Karpas-422 (cell line): ENCODE measurements at places on chromosomes 1 and 21. TPM values are rescaled to one million over a fixed set of nuclear protein-coding genes. Genes with fewer than 3 reads are reported as not detected.
A peak's percentile ranks its signal among the peaks of the same experiment; 100 is the strongest.

The FCRL1 gene
- 109 and 232 TPM in 2 replicates for total RNA-seq

The CD247 gene
- total RNA-seq, result 41.3 and 56.1 TPM in 2 replicates

The TMPRSS15 gene
- total RNA-seq, result 0.19 TPM in 1 of 2 replicates, not detected in the other

The TRNP1 gene
- total RNA-seq, result not detected in 2 replicates

The WLS gene
- total RNA-seq, result not detected in 2 replicates

The SLC9C2 gene
- not detected in 2 replicates for total RNA-seq

DNA sequence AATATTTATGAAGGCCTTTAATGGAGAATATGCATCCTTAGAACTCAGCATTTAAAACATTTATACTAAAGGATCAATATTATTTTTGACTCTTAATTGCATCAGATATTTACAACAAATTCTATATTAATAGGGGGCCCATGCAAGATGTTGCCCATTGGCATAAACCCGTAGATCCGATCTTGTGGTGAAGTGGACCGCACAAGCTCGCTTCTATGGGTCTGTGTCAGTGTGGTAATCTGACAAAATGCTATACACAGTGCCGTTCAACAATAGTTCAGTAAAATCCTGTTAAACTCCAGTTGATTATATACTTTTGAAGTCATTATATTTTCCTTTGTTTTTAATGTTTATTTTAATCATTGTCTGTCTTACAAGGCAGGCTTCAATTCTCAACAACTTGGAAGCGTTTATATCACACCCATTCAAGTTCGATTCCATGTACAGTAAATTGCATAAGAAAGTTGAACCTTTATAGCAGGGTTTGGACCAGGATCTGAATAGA lies 809.2 kb downstream of the USP25 start:
- no peaks in the 10 kb centered on the region for H3K36me3 ChIP-seq
- no peak overlapping the region for H3K27ac ChIP-seq
- no peak overlapping the region for H3K4me3 ChIP-seq
- no peak for DNase-seq
- no peaks in the 10 kb centered on the region for H3K27me3 ChIP-seq

DNA sequence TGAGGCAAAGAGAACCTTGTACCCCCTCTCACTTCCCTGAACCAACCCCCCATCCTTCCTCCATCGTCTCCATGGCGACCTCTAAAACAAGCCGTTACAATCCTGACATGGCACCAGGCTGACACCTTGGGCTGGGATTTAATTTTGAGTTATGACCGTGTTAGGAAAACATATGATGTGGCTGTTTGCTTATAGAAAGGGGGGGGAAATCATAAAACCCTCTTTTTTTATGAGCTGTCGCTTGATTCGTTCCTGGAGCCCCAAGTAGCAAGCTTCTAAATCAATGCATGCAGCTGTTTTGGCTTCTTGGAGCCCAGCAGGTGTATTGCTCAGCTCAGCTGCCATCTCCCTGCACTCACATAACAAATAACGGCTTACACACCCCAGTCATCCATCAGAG lies 301.2 kb upstream of the SPAG17 start:
- H3K4me1 ChIP-seq, result no peaks in the 10 kb centered on the region
- no peak overlapping the region for H3K27ac ChIP-seq
- no peaks in the 10 kb centered on the region for H3K36me3 ChIP-seq
- no peaks in the 10 kb centered on the region for H3K27me3 ChIP-seq
- H3K4me3 ChIP-seq, result no peak overlapping the region
- DNase-seq, result no peak

GRCh38 chr1:48870596-48870995 lies 93.9 kb upstream of the BEND5 start:
- H3K4me1 ChIP-seq, result peaks cover 6% of the 10 kb centered on the region
- H3K27me3 ChIP-seq, result no peaks in the 10 kb centered on the region
- peak; percentile 61 for DNase-seq
- no peaks in the 10 kb centered on the region for H3K36me3 ChIP-seq
- no peak overlapping the region for H3K27ac ChIP-seq

GRCh38 chr1:239232921-239233320 lies 153.4 kb upstream of the CHRM3 start:
- no peaks in the 10 kb centered on the region for H3K27me3 ChIP-seq
- no peaks in the 10 kb centered on the region for H3K4me1 ChIP-seq
- H3K36me3 ChIP-seq, result no peaks in the 10 kb centered on the region
- no peak for DNase-seq

- H3K4me1 ChIP-seq, result peaks cover 45% of the 10 kb centered on the region
- no peak overlapping the region for H3K27ac ChIP-seq
- H3K36me3 ChIP-seq, result peaks cover 4% of the 10 kb centered on the region; the same call in 1 of the 2 replicates
- no peak overlapping the region for H3K4me3 ChIP-seq
Measured at GRCh38 chr1:88726697-88727096, 42.6 kb downstream of the PKN2 start.

GRCh38 chr1:113459279-113459678 lies 69.0 kb downstream of the MAGI3 start:
- H3K27me3 ChIP-seq, result no peaks in the 10 kb centered on the region
- H3K27ac ChIP-seq, result no peak overlapping the region

- no peak overlapping the region for H3K4me3 ChIP-seq
- H3K36me3 ChIP-seq, result no peaks in the 10 kb centered on the region
- no peak for DNase-seq
- no peaks in the 10 kb centered on the region for H3K4me1 ChIP-seq
- H3K27ac ChIP-seq, result no peak overlapping the region
Measured at GRCh38 chr1:234827656-234828055, 217.7 kb upstream of the IRF2BP2 start.

- H3K27me3 ChIP-seq, result no peaks in the 10 kb centered on the region
- H3K4me3 ChIP-seq, result peak overlapping the region; percentile 91
- no peak for DNase-seq
- H3K36me3 ChIP-seq, result peaks cover 23% of the 10 kb centered on the region; the same call in 1 of the 2 replicates
- H3K4me1 ChIP-seq, result peaks cover 29% of the 10 kb centered on the region
- peak overlapping the region; percentile 50; the same call in 1 of the 2 replicates for H3K27ac ChIP-seq
Measured at GRCh38 chr1:85274969-85275453, 1.4 kb downstream of the BCL10 start.

GRCh38 chr1:203619091-203619780 lies 7.4 kb upstream of the ATP2B4 start:
- no peaks in the 10 kb centered on the region for H3K4me1 ChIP-seq
- peak; percentile 32 for DNase-seq
- no peaks in the 10 kb centered on the region for H3K27me3 ChIP-seq
- no peak overlapping the region for H3K4me3 ChIP-seq
- no peak overlapping the region for H3K27ac ChIP-seq

- no peaks in the 10 kb centered on the region for H3K27me3 ChIP-seq
- peaks cover 61% of the 10 kb centered on the region for H3K4me1 ChIP-seq
- H3K27ac ChIP-seq, result peak within 1 kb of the TSS; percentile 67
- peak; percentile 88 for DNase-seq
- peak within 1 kb of the TSS; percentile 83 for H3K4me3 ChIP-seq
Measured at GRCh38 chr1:197775282-197776262, at the start of gene DENND1B. TSS of gene DENND1B (minus strand) at chr1:197775480. CDS start at chr1:197775155, 325 bp downstream.

DNA sequence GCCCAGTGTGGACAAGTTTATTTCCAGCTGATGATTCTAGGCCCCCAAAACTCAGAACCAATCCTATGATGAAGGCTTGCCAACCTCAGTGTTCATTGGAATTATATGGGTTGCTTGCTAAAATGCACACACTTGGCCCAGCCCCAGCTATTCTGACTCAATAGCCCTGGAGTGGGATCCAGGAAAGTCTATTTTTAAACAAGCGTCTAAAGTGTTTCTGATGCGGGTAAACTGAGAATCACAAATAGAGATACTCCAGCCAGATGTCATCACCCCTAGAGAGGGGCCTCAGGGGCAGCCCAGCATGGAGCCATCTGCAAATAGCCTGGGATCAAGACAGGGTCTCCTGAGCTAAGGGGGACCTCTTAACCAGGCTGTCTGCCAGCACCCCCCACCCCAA lies 46.0 kb downstream of the PKP1 start:
- no peaks in the 10 kb centered on the region for H3K27me3 ChIP-seq
- H3K4me3 ChIP-seq, result no peak overlapping the region
- DNase-seq, result no peak
- H3K4me1 ChIP-seq, result no peaks in the 10 kb centered on the region
- H3K27ac ChIP-seq, result no peak overlapping the region

GRCh38 chr1:72662918-72663317 lies 380.6 kb upstream of the NEGR1 start:
- no peak overlapping the region for H3K4me3 ChIP-seq
- H3K36me3 ChIP-seq, result no peaks in the 10 kb centered on the region
- no peak overlapping the region for H3K27ac ChIP-seq
- DNase-seq, result no peak
- no peaks in the 10 kb centered on the region for H3K27me3 ChIP-seq

GRCh38 chr1:184945029-184945428 lies 29.3 kb downstream of the NIBAN1 start:
- DNase-seq, result no peak
- no peak overlapping the region for H3K4me3 ChIP-seq
- no peaks in the 10 kb centered on the region for H3K27me3 ChIP-seq
- H3K36me3 ChIP-seq, result no peaks in the 10 kb centered on the region

DNA sequence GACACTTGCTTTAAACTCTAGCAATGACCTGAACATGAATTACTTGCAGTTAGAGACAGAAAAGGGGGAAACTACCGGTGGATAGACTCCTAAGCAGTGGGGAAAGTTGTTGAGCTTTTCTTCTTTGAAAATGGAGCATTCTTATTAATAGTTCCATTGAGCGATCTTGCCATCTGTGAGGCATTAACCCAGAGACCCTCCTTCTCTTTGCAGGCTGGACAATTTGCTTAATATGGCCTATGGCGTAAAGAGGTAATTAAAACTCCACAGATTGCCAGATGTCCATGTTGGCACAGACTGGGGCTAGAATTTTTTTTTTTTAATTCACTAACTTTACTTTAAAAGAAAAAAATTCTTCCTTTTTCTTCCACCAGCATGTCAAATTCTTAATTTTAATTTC lies 88.5 kb downstream of the ELAVL4 start:
- peaks cover 14% of the 10 kb centered on the region for H3K4me1 ChIP-seq
- no peak for DNase-seq
- H3K27me3 ChIP-seq, result no peaks in the 10 kb centered on the region
- H3K27ac ChIP-seq, result 0 out of 2 replicates have a peak overlapping the region, but pooled peaks have one; percentile 17

DNA sequence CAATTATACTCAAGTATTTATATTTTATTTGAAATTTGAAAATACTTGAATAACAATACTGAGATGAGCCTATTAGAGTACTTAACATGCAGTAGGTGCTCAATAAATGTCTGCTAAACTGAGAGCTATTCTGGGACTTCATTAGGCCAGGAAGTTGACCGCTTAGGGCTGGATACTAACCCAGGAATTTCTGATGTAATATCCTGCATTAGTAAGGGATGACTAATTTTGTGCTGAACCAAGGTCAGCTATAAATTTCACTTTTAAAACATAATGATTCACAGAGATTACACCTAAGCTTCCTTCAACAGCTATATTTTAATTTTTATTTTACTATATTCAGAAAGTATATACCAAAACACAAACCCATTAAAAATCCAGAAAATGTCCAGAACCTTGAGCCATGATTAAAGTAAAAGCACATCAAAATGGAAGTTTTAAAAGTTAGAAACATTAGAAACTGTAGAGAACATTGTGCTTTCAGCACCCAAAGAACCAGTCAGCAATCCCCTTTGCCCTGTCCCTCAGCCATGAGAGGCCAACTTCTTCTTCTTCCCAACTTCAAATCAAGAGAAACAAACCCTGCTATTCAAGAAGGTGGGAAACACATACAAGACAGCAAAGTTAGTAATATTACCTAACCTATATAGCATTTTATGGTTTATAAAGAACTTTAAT lies 35.4 kb downstream of the WNT2B start:
- no peak for DNase-seq
- H3K4me1 ChIP-seq, result no peaks in the 10 kb centered on the region
- H3K27ac ChIP-seq, result no peak overlapping the region
- no peaks in the 10 kb centered on the region for H3K36me3 ChIP-seq
- no peaks in the 10 kb centered on the region for H3K27me3 ChIP-seq
